ENCODE measurements at places on chromosomes 3 and 15.

GRCh38 chr15:47206358-47206978, 510.8 kb upstream of the SEMA6D start:
- no peak for DNase-seq

DNA sequence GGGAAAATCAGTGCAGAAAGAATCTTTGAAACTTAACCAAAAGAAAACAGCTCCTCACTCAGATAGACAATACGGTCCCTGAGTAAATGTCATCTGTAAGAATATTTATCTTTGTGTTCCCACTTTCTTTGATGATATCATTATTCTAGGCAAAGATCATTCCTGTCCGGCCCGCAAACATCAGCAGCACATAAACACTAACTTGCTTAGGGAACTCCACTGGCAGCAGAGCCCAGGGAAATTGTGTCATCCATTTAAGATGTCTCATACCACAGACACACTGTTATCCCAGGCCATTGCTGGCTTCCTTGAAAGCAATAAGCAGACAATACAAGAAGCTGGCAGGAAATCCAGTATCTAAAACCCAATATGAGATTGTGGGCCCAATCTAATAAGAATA, 20.1 kb upstream of the CD96 start:
- DNase-seq, result no peak

GRCh38 chr15:80967991-80968510, 21.6 kb downstream of the MESD start:
- DNase-seq, result no peak

DNA sequence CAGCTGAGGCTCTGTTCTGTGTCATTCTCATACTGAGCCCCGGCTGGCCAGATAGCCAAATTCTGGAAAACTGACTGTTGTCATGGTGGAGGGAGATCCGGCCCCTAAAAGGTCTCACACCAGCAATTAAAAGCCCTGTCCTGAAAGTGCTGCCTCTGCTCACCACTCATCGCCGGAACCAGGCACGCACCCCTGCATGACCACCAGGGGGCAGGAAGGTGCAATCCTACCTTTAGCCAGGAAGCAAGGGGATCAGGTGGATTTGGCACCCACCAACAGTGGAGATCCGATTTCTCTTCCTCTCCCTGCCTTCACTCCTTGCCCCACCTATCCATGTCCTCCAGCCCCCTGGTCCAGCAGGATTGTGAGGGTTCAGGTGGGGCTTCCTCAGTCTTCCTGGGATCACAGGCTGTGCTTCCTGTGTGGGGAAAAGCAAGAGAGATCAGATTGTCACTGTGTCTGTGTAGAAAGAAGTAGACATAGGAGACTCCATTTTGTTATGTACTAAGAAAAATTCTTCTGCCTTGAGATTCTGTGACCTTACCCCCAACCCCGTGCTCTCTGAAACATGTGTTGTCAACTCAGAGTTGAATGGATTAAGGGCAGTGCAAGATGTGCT, 16.1 kb upstream of the CACNA2D2 start:
- DNase-seq, result peak; percentile 26

DNA sequence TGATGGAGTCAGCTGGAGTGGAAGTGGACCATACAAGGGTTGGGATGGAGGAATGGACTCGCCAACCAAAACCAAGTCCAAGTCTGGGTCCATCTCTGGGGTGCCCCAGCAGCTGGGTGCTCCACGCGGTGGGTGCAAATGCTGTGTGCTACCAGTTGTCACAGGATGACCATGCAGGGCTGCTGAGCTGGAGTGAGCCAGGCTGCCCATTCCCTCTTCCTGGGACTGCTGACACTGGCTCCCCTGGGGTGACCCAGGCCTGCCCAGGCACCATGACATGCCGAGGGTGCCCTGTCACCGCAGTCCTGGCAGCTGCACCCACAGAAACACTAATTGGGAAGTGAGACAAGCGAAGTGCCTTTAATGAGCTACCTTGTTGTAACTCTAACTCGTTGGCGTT, 140.2 kb downstream of the TPRA1 start:
- DNase-seq, result no peak

DNA sequence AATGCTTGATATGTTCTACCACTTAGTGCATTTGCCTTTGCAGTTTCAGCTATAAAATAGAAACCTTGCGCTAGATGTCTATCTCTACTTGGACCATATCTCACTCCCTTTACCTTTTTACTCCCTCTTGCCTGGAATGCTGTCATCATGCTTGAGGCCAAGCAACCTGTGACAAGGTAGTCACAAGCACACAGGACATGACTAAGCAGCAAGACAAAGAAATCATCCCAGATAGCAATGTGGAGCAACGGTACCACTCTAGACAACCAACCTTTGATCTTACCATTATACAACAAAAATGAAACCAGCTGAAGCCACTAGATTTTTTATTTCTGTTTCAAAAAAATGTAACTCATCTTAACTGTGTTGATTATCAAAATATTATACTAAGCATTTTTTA, 50.5 kb upstream of the SPSB4 start:
- DNase-seq, result no peak

GRCh38 chr3:104974316-104974715, 392.4 kb upstream of the ALCAM start:
- DNase-seq, result no peak

GRCh38 chr3:129553719-129554118, 10.7 kb downstream of the H1-8 start:
- DNase-seq, result no peak

DNA sequence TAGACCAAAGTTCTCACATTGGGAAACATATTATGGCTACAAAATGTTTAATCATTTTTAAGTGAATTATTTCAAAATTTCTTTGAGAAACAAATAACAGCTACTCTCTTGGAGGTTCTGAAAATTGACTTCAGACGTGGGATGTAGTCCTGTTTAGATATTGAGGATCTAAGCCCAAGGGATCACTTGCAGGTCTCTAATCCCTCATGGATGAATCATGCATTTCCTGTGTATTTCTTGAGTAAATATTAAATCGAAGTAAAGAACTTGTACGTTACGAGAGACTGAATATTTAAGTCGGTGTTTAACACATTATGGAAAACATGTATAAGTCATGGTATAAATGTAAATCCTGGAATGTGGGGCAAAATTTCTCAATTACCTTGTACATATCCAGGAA, 119.8 kb downstream of the EPHA3 start:
- no peak for DNase-seq

GRCh38 chr3:31234145-31234544, 298.6 kb upstream of the STT3B start:
- no peak for DNase-seq

DNA sequence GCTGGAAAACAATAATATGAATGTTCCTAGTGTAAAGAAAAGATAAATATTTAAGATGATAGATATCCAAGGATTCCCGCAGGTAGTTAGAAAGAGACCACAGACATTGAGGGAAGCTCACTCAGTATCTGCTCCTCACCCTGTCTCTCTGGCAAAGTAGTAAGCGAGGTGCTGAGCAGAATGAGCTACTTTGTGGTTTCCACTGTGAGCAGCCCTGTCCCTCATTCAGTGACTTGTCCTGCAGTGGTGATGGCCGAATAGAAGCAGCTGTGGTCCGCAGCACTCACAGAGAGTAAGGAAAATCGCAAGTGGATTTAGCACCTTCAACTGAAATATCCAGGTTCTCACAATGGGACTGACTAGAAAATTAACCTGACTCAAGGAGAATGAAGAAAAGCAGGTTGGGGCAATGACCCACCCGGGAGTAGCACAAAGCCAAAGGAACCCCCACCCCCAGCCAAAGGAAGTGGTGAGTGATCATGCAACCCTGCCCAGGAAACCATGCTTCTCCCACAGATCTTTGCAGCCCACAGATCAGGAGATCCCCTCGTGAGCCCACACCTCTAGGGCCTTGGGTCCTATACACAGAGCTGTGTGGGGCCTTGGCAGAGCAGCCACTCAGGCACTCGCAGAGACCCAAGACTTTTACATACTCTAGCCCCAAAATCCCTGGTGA, 21.8 kb upstream of the SLC25A38 start:
- no peak for DNase-seq

- no peak for DNase-seq
These were observed 5.8 kb upstream of the DUT start for GRCh38 chr15:48325400-48325799.

- DNase-seq, result no peak
These were observed 85.4 kb downstream of the HES1 start for GRCh38 chr3:194221336-194221735.

Data from DMS79 (cell line).